Amygdala (tissue), 56 donors: ENCODE measurements at places on chromosomes 2 and 18.
A peak's percentile ranks its signal among the peaks of the same experiment; 100 is the strongest.

DNA sequence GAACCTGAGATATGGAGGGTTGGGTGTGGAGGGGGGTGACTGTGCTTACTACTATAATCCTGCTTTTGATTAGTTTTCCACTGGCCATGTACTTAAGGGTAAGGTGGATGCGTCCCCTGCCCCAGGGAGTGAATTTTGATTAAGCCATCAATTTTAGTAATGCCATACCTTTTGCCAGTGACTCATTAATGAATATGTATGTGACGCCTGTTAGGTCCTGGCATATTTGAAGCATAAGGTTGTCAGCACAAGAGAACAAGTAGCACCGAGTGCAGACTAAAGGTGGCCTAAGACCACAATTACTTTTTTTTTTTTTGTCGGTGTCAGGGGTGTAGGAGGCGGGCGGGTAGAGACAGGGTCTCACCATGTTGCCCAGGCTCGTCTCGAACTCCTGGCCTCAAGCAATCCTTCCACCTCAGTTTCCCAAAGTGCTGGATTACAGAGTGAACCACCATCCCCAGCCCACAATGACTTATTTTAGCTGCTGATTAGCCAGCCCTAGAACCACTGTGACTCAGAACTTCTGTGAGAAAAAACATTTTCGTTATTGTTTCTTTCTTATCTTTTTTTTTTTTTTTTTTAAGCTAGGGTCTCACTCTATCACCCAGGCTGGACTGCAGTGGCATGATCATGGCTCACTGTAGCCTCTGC, 7.0 kb downstream of the TANC1 start:
- no peak for DNase-seq

DNA sequence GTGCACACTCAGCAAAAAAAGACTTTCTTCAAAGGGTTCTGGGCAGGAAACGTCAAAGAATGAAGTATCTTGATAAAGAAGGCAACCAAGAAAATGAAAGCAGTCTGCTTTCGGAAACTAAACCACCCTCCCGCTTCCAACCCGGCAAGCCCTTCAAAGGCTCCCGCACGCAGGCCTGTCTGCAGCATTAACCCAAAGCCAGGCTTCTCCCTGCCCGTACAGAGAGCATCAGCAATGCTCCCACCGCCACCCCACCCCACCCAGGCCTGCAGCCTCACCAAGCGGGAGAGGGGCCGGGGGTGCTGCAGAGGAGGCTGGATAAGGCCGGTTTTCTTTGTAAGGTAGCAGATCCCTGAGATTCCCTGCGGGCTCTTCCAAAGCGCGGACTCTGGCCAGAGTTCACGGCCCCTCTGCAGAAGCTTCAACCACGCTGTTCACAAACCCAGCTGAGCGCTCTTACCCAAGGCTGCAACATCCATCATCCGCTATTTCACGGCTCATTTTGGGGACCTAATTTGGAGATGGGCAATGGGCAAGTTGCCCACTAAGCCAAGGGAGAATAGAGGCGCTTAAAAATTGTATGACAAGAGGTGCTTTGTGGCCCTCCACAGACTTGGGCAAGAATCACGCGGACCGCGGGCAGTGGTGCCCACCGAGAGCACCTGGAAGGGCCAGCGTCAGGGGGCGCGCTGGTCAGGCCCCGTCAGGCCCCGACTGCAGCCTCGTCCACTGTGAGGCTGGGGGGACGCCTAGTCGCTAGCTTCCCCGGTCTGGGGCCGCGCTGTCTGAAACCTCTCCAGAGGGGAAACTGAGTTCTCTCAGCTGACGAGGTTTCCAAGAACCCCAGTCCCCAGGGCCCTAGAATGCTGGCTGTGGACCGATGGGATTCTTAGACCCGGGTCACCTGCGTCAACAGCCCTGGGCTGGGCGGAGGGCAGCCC, 225.4 kb upstream of the ID2 start:
- no peak for DNase-seq

DNA sequence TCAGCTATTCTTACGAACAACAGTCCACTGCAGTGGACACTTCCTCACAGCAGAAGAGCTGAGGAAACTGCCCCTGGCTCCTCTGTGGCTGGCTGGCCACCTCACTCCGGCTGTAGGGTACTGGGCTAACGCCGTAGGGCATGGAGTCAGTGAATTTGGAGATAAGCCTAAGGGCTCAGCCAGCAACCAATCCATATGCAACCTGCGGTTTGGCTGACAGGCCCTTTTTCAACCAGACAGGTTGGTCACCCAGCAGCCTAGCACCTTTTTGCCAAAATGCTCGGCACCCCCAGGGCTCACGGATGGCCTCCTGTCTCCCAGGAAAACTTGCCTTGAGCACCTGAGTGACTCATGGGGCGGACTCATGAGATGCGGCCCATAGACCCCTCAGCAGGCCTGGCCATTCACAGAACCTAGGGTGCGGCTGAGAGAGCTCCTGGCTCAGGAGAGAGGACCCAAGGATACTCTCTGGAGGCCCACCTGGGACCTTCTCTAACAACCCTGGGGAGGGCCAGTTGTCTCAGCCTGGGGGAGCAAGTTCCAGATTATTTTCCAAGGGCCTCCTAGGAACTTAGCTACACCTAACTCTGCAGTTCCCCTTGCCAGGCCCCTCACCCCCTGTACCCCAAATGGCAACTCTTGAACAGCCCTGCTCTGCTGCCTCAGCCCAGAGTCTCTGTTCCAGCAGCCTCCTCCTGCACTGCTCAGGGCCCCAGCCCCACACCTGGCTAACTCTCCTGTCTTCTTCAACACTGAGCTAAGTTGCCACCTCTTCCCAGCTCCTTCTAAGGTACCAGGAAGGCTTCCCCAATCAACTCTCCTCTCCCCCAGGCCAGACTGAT, 252.1 kb downstream of the CYP26B1 start:
- no peak for DNase-seq

DNA sequence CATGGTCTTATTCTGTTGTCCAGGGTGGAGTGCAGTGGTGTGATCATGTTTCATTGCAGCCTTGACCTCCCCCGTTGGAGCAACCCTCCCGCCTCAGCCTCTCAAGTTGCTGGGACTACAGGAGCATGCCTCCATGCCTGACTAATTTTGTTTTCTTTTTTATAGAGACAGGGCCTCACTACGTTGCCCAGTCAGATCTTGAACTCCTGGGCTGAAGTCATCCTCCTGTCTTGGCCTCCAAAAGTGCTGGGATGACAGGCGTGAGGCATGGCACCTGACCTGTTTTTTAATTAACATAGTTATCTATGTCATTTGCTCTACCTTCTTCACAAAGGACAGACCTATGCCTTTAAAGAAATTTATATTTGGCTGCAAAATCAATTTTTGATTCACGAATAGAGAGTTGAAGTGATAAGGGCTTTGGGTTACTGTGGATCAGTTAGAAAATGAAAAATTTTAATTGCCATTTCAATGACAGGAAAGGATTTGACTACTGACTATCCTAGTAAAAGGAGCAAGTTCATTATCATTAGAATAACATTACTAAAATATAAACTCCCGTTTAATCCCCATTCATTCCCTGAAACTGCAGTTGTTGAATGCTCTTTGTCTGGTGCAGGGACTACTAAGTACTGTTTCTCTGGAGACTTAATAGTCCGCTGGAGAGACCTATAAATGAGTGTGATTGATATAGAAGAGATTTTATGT, 3.7 kb downstream of the RNF138 start:
- DNase-seq, result no peak

DNA sequence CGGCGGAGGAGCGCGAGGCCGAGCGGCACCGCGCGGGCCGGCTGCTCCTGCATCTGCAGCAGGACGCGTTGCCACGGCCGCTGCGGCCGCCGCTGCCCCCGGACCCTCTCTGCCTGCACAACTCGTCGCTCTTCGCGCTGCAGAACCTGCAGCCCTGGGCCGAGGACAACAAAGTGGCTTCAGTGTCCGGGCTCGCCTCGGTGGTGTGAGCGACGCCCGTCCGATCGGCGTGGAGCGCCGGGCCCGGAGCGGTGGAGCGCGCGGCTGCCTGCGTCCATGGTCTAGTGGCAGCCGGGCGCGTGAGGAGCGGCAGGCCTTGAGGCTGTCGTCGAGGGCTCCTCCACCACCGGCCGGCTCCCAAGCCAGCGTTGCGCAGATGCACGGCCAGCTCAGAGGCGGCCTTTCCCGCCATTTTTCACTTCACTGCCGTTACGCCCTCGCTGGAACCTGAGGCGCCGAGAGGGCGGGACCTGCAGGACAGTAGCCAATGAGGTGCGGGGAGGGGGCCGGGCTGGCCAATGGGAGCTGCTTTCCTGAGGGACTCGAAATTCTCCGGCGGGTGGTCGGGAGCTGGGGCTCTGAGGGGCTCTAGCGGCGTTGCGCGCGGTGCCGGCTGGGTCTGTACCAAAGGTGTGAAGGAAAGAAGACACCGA, 1.9 kb downstream of the TLX2 start:
- DNase-seq, result peak; percentile 1

DNA sequence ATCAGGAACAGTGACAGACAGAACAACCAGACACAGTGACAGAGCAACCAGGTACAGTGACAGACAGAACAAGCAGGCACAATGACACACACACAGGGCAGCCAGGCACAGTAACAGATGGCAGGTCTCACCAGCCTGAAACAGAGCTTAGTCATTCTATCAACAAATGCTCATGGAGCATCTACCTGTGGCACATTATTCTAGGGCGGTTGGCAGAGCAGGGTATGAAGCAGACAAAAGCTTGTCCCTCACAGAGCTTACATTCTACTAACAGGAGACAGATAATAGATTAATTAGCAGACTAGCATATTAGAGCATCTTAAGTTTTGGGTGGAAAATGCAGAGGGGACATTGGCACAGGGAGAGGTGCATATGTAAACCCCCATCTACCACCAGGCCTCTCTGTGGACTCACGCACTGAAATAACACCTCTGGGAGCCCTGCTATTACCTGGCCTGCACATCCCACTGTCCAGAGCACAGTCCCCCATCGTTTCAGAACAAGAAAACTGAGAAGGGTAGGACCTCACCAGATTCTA, 64.1 kb upstream of the RAB6C start:
- no peak for DNase-seq

GRCh38 chr2:111918383-111918806, 20.0 kb downstream of the MERTK start:
- DNase-seq, result no peak

DNA sequence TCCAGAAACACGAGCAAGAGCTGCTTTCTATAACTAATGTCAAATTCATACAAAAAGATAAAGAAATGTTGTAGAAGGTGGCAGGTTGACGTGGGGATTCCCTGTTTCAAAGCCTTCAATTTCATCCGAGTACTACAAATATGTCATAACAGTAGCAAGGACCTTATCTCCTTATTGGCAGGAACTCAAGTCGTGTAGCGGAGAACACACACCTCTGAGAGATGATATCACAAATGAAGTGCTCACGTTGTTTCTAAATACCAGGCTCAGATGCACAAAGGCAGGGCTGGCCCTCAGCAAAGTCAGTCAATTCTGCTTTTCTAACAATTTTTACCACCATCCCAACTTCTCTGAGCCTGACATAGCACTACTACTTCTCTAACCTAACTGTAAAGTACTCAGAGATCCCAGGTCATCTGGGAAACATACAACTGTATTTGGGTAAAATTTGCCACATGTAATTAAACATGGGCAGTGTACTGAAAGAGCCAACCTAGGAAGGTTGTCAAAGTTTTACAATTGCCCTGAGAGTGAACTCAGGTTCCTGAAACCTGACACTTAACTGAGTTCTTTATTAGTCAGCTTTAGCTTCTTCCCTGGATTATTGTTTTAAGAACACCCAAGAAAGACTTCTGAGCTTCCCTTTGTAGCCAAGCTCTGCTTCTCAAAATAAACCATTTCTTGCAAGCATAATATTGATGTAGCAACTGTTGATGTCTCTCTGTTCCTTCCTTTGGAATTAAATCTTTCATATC, 813.7 kb upstream of the ACVR2A start:
- no peak for DNase-seq

- DNase-seq, result no peak
Measured at GRCh38 chr2:28311660-28312249, 80.9 kb upstream of the FOSL2 start.

DNA sequence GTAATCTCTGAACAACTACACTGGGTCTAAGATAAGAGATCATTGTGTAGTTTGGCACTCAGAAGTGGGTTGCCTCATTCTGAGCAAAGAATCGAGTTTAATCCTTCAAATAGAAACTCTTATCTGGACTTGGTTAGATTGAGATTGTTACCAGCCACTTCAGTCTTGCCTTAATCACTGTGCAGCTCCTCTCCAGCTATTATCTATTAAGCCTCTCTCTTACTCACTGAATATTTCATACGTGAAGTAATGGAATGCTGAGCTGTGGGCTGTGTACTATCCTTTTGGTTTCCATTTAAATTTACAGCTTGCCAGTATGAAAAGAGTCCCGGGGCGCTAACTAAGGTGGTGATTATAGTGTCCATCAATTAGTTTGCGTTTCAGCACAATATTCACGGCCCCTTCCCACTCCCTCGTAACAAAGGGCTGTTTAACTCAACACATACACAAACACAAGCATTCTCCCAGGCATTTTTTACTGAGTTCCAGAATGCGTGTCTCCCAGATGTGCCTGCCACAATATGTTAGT, 65.7 kb upstream of the NCKAP5 start:
- no peak for DNase-seq

DNA sequence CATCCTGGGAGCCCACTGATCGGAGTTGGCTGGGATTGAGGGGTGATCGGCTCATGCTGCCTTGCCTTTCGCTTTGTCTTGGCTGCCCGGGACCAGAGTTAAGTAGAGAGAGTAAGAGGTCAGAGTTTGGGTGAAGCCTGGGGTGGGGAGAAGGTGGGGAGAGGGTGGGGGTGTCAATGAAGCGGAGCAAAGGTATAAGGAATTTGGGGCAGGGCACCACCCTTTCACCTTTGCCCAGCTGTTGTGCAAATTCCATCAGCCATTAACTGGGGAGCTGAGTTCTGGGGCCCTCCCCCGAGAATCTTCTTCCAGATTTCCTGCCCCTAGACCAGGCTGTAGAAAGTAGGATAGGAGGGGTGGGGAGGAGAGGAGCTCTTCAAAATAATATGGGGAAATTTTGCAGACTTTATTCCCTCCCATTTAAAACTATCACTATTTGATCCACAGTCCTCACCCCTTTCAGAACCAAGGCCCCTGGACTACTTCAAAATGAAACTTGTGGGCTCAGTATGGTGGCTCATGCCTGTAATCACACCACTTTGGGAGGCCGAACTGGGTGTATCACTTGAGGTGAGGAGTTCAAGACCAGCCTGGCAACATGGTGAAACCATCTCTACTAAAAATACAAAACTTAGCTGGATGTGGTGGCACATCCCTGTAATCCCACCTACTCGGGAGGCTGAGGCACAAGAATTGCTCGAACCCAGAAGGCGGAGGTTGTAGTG, at the start of gene SLC23A3:
Gene SLC23A3 (minus strand): TSS at position 100 of the 725 bp plus-strand sequence. CDS start 45 bp downstream, at position 55.
- no peak for DNase-seq

- no peak for DNase-seq
Measured at GRCh38 chr2:174694196-174694878, 69.9 kb downstream of the CHRNA1 start.

DNA sequence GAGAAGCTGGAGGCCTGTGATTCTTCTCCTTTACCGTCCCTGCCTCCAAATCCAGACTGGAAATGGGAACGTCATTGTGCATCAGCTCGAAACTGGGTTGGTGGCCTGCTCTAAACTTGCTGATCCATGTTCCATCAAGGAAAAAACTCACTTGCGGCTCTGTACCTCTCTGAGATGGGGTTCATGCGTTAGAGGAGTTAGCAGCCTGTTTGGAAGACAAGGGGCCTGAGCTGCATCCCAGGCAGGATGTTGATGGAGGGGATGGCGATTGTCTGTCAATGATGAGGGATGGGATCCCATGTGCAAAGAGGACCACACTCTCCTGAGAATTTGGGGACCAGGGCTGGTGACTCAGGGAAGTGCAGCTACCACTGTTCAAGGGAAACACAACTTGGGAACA, 26.0 kb downstream of the TWIST2 start:
- no peak for DNase-seq

GRCh38 chr18:8812631-8813030, 107.3 kb downstream of the MTCL1 start:
- DNase-seq, result no peak

- no peak for DNase-seq
Measured at GRCh38 chr2:10300997-10301940, 1.4 kb upstream of the HPCAL1 start.
